ENCODE measurements at places on chromosomes 6 and 20.

DNA sequence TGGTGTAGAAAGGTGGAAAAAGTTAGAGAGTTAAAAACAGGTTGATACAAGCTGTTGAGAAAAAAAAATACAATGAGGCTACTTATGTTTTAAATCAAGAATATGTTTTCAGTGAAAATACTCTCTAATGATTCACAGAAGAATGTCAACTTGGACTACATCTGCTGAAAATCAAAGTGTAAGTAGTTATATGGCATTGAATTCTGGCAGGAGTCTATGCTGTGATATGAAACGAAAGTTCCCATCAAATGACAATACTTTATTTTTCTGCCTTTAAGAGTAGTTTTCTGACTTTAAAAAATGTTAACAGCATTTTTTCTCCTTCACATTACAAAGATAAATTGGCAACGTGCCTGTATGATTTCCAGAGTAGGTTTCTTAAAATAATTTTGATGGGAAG lies 158.3 kb downstream of the EYA4 start:
- DNase-seq: no peak

DNA sequence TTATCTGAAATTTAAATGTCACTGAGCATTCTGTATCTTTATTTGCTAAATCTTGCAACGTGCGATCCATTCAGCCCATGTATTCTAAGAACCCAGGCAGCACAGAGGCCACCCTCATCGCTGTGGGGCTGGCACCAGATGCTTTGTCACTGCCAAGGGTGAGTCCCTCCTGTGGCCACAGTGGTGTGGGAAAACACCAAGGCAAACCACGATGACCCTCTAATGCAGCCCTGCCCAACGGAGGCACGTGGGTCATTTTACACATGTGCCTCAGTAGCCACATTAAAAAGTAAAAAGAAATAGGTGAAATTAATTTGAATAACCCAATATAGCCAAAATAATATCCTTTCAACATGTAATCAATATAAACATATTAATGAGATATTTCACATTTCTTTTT lies 221.7 kb downstream of the UNC5CL start:
- no peak for DNase-seq

- DNase-seq: no peak
Observed at GRCh38 chr20:11047559-11047958, 373.8 kb upstream of the JAG1 start.

GRCh38 chr6:364609-365540 lies 26.7 kb upstream of the IRF4 start:
- DNase-seq: no peak

GRCh38 chr6:137389150-137389704 lies 105.0 kb downstream of the OLIG3 start:
- no peak for DNase-seq

DNA sequence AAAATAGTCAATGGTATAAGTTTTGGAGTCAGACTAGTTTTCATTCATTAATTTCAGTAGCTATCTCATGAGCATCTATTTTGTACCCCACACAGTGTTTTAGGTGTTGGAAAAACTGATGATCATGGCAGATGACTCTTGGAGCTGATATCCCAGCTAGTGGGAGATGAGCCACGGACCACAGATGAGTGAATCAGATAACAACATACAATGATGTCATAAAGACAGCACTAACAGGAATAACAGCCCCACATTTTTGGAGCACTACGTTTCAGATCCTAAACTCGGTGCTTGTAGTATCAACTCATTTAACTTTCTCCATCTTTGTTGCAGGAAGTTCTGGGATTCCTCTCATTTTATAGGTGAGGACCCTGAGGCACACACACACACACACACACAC lies 67.8 kb upstream of the EDN3 start:
- no peak for DNase-seq

DNA sequence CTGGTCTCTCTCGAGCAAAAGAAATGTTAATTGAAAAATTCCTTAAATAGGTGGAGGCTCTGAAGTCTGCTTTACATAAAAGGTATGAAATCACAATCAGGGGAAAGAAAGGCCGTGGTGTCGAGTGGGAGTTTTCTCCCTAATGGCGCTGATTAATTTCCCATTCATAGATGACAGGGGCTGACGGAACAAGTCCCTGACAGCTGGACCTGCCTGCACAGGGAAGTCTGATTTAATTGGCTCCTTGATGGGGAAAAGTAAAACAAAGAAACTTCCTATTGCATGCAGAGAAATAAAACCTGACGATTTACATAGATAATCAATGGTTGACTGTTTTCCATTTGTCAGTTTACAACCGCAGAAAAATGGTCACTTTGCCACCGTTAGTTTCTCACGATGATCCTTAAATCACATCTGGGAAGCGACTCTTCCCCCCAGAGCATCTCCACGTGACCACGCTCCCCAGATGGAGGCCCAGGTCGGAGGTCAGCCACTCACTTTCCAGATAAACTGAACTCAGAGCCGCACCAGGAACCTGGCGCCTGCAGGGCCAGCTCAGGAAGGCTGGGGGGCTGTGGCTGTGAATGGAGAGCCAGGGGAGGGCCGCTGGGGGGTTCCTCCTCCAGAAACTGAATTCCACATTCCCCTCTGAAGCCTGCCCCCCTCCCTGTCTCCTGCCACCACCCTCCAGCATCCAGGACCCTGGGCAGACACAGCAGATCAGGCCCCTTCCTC lies 55.3 kb downstream of the DLL1 start:
- DNase-seq: no peak

DNA sequence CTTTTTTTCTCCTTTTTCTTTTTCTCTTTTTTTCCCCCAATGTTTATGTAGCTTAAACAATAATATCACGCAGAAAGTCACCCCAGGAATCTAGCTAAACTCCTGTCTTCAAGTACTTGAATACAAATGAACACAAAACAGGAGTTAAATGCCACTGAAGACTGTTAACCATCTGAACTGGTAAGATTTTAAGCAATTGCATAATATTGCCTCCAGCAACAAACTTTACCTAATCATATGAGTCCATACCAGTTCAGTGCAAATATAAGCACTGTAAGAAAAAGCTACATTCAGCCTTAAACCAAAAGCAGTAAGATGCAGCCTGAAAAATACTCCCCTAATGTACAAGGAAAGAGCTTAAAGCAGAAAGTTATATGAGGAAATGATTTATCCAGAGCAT lies 173.9 kb upstream of the TFAP2D start:
- no peak for DNase-seq

DNA sequence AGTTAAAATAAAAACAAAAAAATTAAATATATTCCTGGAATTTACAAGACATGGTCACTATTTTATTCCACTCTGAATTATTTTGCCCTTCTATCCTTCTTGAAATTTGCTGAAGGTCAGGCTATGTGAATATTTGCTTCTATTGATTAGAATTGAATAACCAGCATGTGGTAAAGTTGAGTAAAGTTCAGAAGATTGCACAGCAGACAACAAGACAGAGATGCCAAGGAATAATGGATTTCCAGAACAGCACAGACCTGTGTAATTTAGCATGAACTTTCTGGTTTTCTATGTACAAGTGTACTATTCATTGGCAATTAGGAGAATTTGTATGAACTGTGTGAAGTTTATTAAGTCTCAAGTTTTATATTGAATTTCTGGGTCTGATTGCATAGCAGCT lies 352.4 kb downstream of the TBC1D32 start:
- DNase-seq: no peak
